ENCODE measurements at places on chromosomes 2 and 18.

DNA sequence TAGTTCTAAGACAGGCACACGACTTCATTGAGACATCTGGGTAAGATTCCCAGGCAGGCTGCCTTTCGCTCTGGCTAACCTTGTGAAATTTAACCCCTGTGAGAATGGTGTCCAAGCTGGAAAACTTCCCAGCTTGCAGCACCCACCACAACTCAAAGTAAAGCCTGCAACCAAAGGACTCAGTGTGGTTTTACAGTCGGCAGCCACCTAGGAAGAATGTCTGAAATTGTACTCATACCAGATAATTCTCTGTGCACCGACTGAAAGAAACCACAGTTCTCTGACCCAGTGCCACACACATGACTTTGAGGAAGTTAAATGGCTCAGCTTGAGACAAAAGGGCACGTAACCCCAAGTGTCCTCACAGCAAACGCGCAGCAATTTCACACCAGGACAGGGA is 125.7 kb downstream of the RBMS1 start:
- DNase-seq: peak; percentile 97

DNA sequence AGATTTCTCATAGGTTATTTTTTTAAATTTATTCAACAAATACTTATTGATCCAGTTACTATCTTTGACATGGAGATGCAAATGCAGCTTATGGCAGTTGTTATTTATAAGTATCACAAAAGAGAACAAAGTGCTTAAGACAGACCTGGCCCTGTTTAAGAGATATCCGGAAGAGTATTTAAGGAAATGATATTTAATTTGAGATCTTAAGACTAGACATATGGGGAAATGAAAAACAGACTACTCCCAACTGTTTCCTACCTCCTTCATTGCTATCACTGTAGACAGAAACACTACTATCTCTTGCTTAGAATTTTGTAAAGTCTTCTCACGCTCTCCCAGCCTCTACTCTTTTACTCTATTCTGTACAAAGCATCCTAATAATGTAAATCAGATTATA is 36.0 kb downstream of the RPRD1A start:
- DNase-seq: no peak

GRCh38 chr2:198273660-198274059 is 469.3 kb downstream of the PLCL1 start:
- DNase-seq: no peak

GRCh38 chr2:175156534-175156933 is 11.5 kb downstream of the ATF2 start:
- no peak for DNase-seq

DNA sequence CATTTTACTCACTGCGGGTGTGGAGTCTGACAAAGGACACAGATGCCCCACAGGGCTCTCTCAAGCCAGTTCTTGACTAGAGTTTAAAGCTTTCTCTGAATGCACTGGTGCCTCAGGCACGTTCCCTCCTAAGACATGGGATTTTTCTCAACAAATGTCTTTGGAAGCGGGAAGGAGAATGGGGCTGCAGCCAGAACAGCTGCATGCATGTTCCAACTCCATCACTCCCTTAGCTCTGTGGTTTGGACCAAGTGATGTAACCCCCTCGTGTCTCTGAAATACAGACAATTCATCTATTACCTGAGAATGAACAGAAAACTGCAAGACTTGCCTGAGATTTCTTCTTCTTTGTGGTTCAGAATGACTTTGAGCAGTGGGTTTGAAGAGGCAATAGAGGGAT is 141.7 kb upstream of the SERPINE2 start:
- no peak for DNase-seq

GRCh38 chr2:150710916-150711315 is 223.4 kb upstream of the RND3 start:
- DNase-seq: no peak

DNA sequence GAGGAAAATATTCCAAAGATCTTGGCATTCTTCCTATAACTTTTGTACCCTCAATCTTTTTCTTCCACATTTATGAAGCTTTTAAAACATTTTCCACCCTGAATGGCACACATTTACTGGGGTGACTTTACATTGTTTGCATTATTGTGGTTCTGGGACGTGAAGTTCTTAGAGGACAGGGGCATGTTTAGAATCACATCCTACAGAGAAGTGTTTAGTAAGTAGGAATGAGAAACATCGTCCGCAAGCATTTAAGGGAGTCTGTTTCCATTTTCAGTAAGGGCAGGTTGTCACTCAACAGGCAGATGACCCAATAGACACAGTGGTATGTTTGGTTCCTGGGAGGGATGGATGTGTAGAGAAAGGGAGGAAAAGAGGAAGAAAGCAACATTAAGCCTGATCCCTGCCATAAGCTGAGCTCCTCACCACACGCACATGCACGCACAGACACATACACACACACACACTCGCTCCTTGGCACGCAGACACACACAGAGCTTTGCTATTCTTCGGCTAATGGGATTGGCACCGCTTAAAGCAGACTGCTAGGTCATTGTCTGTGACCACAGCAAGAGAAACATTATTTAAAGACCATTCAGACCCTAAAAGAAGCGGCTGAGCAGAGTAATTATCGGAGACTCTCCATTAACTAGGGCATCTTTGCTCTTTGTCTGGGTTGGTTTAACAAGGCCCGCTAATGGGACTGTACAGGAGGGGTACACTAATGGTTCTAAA is 14.2 kb upstream of the PLEKHM3 start:
- DNase-seq: no peak

DNA sequence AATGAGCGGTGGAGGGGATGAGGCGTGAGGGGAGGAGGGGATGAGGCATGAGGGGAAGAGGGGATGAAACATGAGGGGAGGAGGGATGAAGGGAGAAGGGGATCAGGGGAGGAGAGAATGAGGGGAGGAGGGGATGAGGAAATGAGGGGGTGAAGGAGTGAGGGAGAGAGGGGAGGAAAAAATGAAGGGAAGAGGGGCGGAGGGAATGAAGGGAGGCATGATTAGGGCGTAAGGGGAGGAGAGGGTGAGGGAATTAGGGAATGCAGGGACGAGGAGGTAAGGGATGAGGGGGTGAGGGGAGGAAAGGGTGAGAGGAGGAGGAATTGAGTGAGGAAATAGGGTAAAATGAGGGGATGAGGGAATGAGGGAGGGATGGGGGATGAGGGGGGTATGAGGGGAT is 40.5 kb downstream of the AQP12A start:
- no peak for DNase-seq

DNA sequence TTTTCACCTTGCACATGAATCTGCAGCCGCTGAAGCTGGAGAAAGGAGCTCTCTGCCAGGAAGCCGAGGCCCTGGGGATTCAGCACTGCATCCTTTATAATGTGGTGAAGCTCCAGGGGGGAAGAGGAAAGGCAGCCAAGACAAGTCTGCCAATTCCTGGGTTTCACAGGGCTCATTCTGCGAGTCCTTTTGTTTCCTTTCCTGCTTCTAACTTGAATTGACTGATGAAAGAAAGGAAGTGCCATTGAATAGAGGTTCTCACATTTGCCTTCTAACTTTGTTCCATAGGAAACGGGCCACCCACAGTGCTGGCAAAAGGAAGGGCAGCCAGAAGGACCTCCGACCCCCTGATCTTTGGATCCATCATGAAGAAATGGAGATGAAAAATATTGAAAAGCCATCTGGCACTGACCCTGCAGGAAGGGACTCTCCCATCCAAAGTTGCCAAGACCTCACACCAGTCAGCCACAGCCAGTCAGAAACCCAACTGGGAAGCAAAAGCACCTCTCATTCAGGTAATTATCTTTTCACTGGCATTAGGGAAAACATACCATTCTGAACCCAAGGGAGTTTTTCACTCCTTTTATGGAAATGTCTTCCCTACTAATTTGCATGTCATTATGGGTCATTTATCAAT is 765.4 kb downstream of the MBD2 start:
- peak; percentile 28 for DNase-seq

DNA sequence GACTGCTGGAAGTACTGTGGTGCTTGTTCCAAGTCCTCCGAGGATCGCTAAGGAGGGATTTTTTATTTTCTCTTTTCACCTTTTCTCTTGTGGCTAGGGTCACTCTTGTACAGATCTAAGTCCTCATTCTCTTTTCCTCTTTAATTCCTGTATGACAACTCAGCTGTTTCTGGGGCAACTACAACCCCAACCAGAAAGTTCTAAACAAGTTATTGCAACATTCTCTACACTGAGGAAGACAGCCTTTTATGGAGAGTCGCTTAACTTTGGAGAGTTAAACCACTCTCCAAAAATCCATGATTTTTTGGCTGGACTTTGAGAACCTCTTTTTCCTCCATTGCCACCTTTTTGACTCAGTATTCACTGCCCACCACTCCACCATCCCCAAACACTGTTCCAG is 74.0 kb upstream of the SESTD1 start:
- DNase-seq: no peak

DNA sequence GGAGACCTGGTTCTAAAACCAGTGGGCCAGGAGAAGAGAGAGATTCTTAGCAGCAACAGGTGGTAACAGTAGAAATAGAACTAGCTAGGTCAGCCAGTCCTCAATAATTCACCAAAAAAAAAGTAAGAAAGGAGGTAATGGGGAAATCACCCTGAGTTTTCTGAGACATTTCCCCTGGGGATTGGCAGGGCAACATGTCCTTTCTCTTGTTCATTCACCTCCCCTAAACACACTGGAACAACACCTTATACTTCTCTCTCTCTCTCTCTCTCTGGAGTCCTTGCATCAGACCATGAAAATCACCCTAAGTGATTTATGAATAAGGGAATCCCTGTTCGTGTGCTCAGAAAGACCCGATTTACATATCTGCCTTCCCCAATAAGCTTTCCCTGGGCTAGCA is 64.8 kb downstream of the COX7A2L start:
- no peak for DNase-seq

GRCh38 chr2:121232626-121233265 is 52.3 kb downstream of the TFCP2L1 start:
- DNase-seq: no peak

GRCh38 chr18:73768043-73768442 is 379.6 kb downstream of the FBXO15 start:
- DNase-seq: no peak

DNA sequence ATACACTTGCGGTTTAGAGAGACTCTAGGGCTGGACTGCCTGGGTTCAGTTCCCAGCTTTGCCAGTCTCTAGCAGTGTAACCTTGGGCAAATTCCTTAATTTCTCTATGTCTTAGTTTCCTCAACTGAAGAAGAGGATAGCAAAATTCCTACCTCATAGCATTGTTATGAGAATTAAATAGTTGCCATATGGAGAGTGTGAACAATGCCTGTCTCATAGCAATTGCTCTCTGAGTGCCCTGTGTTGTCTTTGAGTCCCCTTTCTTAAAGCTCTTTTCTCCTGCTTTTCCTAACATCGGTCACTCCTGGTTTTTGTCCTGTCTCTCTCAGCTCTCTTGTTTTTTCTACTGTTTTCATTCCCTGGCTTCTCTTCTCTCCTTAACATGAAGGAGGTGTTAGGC is 116.8 kb upstream of the ALPP start:
- no peak for DNase-seq

DNA sequence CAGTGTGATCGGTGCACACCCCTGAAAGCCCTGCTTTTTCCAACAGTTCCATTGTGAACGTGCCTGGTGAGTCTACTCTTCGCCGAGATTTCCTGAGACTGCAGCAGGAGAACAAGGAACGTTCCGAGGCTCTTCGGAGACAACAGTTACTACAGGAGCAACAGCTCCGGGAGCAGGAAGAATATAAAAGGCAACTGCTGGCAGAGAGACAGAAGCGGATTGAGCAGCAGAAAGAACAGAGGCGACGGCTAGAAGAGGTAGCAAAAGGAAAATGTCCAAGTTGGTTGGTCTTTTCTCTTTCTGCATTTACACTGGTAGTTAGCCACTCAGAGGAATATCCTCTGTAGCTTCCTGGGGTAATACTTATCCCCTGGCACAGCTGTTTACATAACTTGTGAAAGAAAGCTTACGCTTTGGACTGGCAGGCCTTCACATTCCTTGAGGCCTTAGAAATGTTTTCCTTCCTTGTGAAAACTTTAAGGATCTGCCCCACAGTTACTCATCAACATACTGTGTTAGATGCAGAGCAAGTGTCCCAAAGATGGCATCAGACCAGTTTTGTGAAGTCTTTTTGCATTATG is 146.6 kb downstream of the MAP4K4 start:
- DNase-seq: peak; percentile 86
